ENCODE measurements at places on chromosomes 11 and 22.

- DNase-seq = no peak
These were observed 24.7 kb downstream of the GGTLC2 start for GRCh38 chr22:22669093-22669492.

DNA sequence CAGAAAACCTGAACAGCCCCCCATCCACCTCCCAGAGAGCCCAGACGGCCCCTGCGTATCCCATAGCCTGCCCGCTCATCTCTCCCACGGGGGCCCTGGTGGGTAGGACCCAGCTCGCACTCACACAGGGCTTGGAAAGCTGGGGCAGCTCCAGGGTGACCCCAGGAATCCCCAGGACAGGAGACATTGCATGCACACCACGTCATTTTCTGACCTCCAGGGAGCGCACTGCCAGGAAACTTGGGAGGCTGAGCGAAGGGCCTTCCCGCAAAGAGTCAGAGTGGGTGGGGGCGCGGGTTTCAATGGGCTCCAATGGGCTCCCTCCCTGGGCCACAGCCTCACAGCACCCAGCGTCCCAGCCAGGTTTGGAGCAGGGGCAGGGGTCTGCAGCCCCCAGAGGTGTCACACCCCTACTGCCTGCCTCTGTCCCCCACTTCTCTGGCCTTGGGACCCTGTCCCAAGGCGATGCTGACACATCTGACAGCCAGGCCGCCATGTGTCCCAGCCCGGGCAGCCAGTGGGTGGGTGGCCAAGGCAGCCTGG, 8.2 kb upstream of the SYT8 start:
- no peak for DNase-seq

GRCh38 chr11:94884376-94884775, 89.0 kb downstream of the CWC15 start:
- DNase-seq = no peak

GRCh38 chr11:102289592-102289991, 27.7 kb upstream of the BIRC3 start:
- DNase-seq = no peak

DNA sequence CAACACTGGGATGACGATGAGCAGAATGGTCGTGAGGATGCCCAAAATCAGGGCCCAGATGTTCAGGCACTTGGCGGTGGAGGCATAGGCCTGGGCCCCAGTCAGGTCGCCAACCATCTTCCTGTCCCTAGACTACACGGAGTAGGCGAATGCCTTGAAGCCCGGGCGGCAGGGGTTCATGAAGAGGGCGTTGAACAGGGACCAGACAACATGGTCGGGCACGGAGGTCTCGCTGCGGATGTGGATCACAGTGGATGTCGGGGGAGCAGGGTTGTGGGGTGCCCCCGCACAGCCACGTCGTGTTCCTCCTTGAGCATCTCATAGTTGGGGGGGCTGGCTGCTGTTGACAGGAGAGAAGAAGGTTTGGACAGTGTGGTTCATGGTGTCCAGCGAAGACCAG, 9.5 kb downstream of the MYEOV start:
- DNase-seq = no peak

- DNase-seq = no peak
These were observed 7.3 kb upstream of the C11orf86 start for GRCh38 chr11:66967670-66968425.

DNA sequence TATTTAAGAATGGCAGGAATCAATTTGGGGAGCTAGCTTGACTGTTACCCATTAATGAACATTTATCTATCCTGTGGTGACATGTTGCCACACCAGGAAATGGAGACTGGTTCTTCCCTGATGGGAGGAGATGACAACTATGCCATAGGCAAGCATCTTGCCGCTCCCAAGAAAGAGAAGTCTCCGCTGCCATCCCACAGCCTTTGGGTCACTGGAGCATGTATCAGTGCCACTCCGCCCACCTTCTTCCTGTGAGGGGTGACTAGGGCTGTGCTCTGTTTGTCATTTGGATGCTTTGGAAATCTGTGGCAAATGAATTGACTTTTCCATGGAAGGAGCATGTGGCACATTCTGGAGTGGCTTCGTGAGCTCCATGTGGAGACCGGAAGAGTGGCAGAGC, 6.5 kb downstream of the STIP1 start:
- DNase-seq = no peak

GRCh38 chr11:119608781-119609180, 120.2 kb downstream of the NECTIN1 start:
- no peak for DNase-seq

GRCh38 chr11:30364837-30365482, 42.1 kb downstream of the ARL14EP start:
- DNase-seq = no peak

GRCh38 chr11:61361237-61361740, 393 bp downstream of the CYB561A3 start:
- no peak for DNase-seq

DNA sequence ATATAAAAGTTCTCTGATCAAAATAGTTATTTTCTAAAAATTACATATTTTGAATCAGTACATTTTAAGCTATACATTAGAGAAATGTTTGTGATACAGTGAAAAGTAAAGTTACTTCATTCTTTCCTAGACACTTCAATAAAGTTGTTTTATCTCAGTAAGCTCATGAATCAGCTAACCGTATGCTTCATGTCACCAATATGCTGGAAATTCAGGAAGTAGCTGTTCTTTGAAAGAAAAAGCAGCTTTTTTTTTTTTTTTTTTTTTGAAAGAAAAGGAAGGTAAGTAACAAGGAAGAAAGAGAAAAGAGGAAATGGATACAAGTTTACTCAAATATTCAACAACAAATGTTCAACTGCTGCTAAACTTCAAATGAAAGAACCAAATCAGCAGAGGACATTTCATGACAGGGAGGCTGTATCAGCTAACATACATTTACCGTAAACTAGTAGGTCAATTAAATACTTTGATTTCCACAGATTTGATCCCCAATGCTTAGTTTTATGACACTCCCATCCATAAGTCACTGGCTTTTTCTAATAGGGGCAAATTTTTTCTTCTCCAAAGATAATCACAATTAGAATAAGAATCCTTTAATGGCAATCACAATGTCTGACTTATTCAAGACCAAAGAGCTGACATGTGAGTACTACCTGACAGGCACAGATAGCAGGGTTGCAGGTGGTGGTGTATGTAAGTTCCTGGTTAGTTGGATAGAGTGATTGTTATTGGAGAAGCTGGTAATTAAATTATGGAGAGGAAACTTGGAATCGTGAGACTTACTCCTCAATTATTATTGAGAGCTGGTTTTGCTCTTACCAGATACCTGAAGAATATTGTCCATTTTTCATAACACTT, 754 bp downstream of the OR52A1 start:
- no peak for DNase-seq

GRCh38 chr11:14668731-14669301, 25.2 kb downstream of the PDE3B start:
- DNase-seq = no peak

DNA sequence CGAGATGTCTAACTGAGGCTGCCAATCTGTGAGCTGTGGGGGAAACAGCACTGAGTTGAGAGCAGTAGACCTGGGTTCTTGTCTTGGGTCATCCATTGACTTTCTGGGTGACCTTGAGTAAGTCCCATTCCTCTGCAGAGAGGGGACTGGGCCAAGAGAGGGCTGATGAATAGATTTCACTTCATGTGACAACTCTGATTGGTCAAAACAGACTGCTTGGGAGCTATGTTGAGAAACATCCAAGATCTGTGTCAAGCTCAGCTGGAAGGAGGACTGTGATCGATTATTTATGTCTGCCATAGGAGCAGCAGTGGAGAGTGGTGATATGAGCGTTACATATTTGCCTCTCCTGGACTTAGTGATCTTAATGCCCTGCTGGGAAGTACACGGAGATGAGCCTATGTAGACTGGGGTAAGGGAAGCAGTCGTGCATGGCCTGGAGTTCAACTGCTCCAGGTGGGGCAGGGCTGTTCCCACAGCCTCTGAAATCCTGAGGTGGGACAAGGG, 47.7 kb downstream of the OTOG start:
- no peak for DNase-seq

GRCh38 chr11:15776366-15776765, 580.0 kb downstream of the SOX6 start:
- DNase-seq = no peak

GRCh38 chr11:110526323-110526722, 96.6 kb downstream of the FDX1 start:
- DNase-seq = no peak

- DNase-seq = no peak
These were observed 275.5 kb downstream of the KIRREL3 start for GRCh38 chr11:126725043-126725442.

DNA sequence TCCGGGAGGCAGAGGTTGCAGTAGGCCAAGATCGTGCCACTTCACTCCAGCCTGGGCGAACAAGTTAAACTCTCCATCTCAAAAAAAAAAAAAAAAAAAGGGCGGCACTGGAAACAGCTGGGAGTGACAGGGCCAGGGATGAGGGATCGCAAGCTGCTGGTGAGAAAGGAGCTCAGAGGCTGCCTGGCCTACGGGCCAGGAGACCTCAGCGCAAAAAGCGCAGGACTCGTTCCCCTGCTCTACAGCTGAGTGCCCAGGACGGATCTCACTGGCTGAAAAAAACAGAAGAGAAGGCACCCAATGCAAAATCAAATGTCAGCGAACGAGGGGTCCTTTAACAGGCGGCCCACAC, 650 bp upstream of the NUP50 start:
- DNase-seq = no peak

GRCh38 chr11:91433284-91434010, 791.2 kb upstream of the FAT3 start:
- DNase-seq = no peak

DNA sequence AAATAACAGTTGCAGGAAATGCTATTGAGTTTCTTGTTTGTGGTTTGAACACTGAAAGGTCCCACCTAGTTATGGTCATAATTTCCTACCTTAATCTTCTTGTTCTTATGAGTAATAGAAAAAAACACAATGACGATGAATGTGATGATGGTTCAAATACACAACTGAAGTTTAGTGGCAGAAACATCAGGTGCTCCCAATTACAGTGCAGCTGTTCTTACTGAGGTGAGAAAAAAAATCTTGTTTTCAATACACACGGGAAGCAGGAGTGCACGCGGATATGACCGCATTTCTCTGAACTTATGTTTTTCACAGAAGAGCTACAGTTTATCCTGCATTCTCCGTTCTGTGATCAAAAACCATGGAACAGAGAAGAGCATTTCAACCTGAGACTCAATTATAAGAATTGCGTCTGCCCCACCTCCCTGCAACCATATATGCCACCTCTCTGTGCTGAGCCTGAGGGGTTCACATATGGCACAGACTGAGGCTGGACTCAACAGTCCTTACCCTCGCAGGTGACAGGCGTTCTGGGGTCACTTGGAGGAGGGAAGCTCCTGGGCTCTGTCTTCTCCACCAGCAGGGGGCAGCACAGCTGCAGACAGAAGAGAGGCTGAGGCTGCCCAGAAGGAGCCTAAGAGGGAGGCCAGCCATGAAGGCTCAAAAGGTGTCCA, 99.7 kb upstream of the IGLL5 start:
- peak; percentile 23 for DNase-seq

Measured in NCI-H187 (cell line).